ENCODE measurements at places on chromosomes 1 and 21. TPM values are rescaled to one million over a fixed set of nuclear protein-coding genes. Genes with fewer than 3 reads are reported as not detected.

Gene SLC5A9
- 6.4 TPM for total RNA-seq

Gene LCK
- 70.5 TPM for total RNA-seq

GRCh38 chr1:199044191-199044590, 405.4 kb downstream of the PTPRC start:
- no peak for DNase-seq

- peak; percentile 70 for DNase-seq
Measured at GRCh38 chr1:91645031-91645430, 144.4 kb downstream of the CDC7 start.

- DNase-seq = no peak
Measured at GRCh38 chr1:99516141-99516540, 129.8 kb upstream of the PALMD start.

DNA sequence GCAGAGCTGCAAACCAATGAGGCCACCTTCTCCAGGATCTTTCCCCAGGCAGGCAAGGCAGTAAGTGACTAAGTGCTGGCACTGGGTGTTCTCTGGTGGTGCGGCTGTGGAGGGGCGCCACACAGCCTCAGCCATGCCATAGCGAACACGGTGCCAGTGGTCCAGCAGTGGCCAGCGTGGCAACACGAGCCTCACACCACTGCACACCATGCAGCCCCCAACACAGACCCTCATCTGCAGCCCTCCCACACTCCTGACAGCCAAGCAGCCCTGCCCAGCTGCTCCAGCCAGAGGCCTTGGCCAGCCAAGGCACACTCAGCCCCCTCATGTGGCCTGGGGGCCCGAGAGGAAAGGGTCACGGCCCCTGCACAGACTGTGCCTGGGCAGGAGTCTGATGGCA, 3.0 kb downstream of the INTS11 start:
- DNase-seq = no peak

GRCh38 chr1:53645690-53646078, 93.3 kb downstream of the GLIS1 start:
- DNase-seq = peak; percentile 15

DNA sequence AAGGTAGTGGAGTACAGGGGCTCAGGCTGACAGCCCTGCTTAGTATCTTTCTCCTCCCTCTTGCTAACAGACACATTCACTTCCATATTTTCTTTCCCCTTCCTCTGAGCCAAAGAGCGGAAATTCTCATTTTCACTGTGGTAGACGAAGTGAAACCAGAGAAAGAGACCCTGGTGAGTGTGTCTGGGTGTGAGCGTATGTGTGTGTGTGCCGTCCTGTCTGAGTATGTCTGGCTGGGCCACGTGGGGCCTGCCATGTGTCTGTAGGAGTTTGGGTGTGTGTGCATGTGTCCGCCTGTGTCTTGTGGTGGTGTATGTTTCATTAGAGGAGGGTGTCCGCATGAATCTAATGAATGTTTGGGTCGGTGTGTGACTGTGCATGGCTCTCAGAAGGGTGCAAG, 1.7 kb downstream of the COL8A2 start:
- DNase-seq = peak; percentile 34

DNA sequence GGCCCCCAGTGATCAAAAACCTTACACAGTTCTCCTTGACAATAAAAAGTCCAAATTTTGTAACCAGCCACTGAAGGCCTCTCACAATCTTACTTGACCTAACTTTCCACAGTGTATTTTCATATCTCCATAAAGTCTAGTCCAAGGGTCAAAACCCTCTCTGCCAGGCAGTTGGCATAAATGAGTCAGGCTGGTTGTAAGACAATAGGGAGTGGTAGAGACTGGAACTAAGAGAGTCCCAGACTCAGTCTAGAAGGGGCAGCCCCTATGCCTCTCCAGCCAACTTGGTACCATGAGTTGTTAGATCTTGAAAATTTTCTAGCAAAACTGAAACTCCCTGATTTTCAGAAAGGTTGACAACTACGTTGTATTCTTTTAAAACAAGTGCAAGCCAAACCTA, 21.0 kb downstream of the KIF21B start:
- no peak for DNase-seq

DNA sequence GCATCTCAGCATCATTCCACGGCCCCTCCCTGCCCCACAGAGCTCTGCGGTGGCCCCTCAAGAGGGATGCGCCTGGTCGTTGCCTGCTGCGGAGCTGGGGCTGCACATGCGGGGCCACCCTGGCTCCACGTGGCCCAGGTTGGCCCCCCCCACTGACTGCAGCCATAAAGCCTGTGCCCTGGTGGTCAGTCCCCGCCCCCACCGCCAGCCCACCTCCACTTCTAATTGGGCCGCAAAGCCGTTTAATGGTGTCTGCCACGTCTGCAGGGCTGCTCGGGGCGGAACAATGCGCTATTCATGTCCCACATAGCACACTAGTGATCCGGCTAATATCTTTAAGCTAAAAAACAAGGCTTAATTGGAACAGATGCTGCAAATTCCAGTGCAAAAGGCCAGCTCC, 33.5 kb upstream of the ACTRT2 start:
- no peak for DNase-seq

- no peak for DNase-seq
Measured at GRCh38 chr1:69765951-69766350, 198.2 kb downstream of the LRRC7 start.
